Activated T-cell treated with anti-CD3 and anti-CD28 coated beads, Interleukin-2, amount 50 U/mL, for 48 hours (primary cell): ENCODE measurements at places on chromosomes 7 and 10.

DNA sequence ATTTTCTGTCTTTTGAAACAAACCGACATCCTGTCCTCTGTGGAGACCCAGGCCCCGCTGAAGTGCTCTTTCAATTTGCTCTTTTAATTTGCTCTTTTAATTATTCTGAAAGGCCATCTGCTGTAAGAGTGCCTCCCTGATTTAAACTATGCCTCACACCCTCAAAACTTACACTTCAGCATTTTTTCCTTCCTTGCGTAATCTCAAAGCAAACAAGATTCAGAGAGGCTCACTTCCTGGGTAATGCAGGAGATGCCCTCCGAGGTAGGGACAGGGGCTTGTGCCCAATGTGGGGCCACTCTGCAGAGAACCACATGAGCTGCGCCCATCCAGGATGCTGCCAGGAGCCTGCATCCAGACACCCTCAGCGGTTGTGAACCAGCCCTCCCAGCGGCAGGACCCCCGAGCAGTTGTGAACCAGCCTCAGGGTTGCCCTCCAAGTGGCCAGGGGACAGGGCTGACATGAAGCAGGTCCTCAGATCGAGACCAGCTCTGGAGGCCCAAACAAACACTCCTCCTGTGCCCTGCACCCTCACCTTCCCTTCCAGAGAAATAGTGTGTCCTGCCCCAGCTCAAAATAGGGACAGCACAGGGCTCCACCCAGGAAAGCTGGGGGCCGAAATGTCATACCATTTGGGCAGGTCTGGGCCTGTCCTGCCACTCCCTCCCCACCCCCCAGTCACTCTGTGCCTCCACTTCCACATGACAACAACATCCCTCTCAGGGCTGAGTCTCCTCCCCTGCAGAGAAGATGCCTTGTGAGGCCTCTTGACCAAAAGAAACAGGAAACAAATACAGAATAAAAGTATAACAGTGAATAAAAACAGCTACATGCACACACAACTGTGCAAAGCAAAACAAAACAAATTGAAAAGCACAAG is 190.4 kb downstream of the PTPRN2 start:
- no peak for DNase-seq

GRCh38 chr10:79159141-79159651 is 90.4 kb downstream of the ZMIZ1 start:
- no peak for DNase-seq

- DNase-seq, result no peak
Observed at GRCh38 chr7:123423622-123424021, 110.8 kb downstream of the IQUB start.

DNA sequence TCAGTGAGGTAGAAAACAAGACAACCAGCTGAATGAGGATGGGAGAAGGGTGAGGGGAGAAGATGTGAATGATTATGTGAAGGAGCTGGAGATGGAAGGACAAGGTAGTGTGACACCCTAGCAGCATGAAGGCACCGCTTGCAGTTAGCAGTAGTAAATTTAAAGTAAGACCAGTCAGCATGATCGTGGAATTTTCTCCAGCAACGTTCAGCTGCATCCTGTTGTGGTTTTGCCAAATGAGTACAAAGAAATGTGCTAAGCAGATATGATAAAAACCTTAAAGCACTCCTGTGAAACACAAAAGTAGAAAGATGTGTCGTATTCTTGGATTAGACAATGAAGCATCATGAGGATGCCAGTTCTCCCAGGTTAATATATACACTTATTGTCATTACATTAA is 34.1 kb upstream of the IFRD1 start:
- no peak for DNase-seq

DNA sequence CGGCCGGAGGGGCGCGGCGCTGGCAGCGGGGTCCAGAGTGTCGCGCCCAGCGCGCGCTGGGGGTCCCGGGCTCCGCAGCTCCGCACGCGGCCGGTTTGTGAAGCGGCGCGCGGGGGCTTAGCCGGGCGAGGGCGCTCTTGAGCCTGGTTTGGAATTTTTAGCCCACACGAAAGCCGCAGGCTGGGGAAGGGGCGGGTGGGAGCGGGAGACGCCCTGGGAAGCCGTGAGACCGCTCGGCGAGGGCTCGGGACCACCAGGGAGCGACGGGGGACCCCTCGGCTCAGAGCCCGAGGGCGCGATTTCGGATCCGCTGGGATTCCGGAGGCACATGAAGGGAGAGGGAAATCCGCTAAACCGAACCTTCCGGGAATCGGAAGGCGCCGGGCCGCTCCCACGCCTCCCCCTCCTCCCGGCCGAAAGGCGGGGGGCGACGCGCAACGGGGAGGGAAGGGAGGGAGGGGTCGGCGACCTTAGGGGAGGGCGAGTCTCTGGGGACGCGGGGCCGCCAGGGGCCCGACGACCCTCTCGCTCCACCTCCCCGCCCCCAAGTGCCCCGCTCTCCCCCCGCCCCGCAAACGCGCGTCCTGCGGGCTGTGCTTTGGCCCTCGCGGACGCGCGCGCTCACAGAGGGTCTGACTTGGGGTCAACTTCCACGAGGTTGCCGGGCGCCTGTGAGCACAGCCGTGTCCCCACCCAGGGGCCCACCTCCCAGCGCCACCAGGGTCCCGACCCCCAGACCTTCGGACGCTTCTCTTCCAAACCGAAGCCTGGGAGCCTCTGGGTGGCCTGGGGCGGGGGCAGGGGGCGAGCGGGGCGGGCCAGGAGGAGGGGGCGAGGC is 5.1 kb upstream of the ELFN1 start:
- peak; percentile 66 for DNase-seq
